ENCODE measurements at places on chromosomes 5 and 9.

DNA sequence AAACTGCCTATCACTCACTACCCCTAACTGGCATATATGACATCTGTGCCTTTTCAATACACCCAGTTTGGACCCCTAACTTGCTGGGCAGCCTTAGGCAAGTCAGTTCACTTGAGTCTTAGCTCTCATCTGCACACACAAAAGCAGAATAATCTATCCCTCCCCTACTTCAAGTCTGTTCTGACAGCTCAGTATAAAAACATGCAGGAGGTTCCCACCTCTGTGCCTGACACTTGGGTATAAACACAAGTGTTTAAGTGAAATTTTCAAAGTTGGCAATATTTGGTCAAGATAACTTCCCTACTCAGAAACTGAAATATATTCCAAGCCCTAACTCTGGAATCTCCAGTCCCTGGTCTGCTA, 12.6 kb downstream of the HNRNPH1 start:
- no peak for DNase-seq

- no peak for DNase-seq
These were observed 155.8 kb upstream of the SMIM23 start for GRCh38 chr5:171629628-171630349.

DNA sequence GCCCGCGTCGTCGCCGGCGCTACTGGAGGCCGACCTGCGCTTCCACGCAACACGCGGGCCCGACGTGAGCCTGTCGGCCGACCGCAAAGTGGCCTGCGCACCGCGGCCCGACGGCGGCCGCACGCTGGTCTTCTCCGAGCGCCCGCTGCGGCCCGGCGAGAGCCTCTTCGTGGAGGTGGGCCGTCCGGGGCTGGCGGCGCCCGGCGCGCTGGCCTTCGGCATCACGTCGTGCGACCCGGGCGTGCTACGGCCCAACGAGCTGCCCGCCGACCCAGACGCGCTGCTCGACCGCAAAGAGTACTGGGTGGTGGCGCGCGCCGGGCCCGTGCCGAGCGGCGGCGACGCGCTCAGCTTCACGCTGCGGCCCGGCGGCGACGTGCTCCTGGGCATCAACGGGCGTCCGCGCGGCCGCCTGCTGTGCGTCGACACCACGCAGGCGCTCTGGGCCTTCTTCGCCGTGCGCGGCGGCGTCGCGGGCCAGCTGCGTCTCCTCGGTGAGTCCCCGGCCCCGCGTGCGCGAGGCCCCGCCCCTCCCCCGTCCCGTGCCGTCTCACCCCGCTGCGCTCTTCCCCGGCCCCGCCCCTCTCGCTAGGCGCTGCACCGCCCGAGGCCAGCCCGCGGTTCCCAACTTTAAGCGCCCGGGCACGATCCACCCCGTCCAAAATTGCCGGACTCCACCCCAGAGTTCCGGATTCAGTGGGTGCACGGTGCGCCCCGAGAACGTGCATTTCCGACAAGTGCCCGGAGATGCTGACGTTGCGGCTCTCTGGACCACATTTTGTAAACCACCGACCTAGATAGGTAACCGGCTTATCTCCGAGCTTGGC, 42.8 kb downstream of the NEURL1B start:
- DNase-seq = peak; percentile 75

- DNase-seq = no peak
These were observed 537.7 kb upstream of the NMUR2 start for GRCh38 chr5:152942633-152943336.

GRCh38 chr9:73579823-73580222, 428.2 kb downstream of the ANXA1 start:
- DNase-seq = no peak

- DNase-seq = no peak
These were observed 27.1 kb downstream of the ZDHHC11B start for GRCh38 chr5:757346-757930.

DNA sequence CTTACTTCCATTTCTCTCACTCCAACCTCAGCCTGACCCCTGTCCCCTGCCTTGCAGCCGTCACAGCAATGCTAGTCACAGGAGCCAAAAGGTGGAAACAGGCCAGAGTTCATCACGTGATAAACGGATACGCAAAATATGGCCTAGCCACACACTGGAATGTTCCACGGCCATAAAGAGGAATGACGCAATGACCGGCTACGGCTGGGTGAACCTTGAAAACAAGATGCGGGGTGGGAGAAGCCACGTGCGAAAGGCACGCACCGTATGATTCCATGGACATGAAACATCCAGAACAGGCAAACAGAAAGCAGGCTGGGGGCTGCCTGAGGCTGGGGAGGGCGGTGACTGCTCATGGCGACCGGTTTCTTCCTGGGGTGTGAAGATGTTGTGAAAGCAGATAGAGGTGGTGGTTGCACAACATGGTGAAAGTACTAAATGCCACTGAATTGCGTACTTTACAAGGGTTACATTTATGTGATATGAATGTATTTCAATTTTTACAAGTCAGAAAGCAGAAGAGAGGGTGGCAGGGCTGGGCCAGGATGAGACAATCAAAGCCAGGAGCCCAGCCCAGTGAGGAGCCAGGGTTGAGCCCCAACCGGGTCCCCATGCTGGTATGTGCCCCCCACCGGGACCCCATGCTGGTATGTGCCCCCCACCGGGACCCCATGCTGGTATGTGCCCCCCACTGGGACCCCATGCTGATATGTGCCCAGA, 117.8 kb upstream of the SARDH start:
- DNase-seq = no peak

DNA sequence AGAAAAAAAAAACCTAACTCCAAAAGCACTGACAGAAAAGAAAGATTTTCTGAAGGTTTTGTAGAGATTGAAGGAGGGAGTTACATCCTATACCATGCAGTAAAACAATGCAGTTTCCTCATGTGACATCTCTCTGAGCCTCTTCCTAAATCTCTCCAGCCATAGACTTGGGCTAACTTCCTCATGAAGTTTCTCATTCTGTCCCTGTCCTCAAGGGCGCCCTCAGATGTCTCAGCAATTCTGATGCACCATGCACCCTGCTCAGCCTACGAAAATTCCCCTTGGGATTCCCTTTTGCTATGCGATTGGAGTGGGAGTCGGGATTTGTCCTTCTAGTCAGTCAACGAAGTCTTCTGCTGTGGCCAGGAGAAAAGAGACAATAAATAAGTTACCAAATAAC, 68.9 kb downstream of the FAT2 start:
- no peak for DNase-seq

- DNase-seq = no peak
These were observed 7.6 kb downstream of the SLC1A1 start for GRCh38 chr9:4497855-4498254.

- DNase-seq = no peak
These were observed 10.6 kb upstream of the SLC25A48 start for GRCh38 chr5:135823881-135824280.

DNA sequence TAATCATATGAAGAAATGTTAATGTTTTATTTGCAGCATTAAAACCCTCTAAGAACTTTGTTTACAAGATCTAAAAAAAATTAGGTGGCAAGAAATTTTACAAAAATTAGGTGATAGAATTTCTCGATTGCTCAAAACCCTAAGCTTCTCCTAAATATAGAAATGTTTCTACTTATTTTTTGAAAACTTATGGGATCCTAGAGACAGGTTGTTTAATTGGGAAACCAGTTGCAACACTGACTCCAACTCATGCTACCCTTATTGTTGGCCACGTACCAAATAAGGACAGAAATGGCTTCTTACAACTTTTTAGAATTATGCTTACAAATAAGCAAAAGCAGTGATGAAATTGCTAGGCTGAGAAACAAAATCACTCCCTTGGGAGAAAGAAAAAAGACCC, 531.1 kb downstream of the PDE4D start:
- DNase-seq = no peak

DNA sequence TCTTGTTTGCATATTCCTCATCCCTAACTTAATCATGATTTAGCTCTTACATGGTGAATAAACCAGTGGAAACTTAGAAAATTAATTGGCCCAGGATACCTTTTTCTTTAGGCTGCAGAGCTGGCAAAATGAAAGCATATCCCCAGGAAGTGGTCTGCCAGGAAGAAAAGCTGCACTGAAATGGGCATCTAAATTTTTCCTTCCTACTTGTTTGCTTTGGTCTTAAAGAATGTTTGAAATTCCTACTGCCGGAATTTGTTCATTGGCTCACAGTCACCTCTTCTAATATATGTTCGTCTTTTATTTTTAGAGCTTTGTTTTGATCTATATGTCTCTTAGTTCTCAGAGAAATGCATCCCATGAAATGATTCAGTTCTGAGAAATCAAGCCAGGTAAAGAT, 113.2 kb upstream of the ELL2 start:
- no peak for DNase-seq

DNA sequence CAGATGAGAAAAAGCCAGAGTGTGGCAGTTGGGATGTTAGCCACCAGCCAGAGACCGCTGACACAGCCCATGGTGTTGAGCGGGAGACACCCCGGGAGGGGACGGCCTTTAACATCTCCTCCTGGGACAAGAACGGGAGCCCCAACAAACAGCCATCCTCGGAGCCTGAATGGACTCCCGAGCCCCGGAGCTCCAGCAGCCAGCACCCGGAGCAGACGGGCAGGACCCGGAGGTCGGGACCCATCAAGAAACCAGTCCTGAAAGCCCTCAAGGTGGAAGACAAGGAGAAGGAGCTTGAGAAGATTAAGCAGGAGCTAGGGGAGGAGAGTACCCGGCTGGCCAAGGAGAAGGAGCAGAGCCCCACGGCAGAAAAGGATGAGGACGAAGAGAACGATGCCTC, 28.0 kb upstream of the POMT1 start:
- no peak for DNase-seq

DNA sequence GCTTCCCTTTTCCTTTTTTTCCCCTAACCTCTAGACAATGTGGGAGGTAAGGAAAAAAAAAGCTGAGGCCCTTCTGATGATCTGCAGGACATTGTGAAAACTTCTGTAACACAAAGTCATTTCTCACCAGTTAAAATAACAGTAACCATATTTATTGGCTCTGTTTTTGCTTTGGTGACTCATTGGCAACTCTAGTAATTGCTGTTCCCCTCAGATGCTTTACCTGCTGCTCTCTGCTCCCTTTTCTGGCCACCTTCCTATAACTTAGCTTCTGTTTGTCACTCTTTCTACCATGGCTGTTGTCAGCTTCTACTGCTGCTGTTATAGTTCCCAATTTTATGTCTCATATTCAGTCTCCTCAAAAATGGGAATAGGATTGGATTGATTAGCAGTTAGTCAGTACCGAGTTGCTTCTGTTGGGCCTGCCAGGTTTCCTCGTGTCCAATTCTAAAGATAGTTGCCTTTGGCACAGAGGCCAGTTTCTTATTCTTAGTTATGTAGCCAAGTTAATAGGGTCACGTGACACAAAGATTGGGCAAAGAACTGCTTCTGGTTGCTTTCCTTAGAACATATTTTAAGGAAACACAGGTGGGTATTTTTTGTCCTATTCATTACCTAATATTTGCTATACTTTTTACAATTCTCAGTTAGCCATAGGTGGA, 16.8 kb downstream of the SCAMP1 start:
- no peak for DNase-seq

GRCh38 chr5:83000428-83000827, 76.8 kb downstream of the TMEM167A start:
- DNase-seq = no peak

DNA sequence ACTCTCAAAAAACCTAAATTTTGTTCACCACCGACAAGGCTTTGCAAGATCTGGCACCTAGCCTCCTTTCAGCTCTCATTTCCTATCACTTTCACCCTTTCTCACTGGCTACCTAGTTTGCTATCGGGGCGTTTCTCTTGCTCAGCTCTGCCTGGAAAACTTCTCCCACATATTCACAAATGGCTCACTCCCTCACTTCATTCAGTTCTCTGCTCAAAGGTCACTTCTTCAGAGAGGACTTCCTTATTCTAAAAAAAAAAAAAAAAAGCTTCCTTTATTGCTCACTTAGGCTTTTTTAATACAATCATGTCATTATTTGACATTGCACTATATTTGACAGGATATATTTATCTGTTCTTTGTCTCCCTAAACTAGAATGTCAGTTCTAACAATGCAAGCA, 2.1 kb upstream of the SLC25A46 start:
- DNase-seq = no peak

GRCh38 chr9:89374176-89374575, 55.9 kb downstream of the SECISBP2 start:
- DNase-seq = no peak

- peak; percentile 17 for DNase-seq
These were observed 46.3 kb downstream of the PTCD2 start for GRCh38 chr5:72366324-72366976.

DNA sequence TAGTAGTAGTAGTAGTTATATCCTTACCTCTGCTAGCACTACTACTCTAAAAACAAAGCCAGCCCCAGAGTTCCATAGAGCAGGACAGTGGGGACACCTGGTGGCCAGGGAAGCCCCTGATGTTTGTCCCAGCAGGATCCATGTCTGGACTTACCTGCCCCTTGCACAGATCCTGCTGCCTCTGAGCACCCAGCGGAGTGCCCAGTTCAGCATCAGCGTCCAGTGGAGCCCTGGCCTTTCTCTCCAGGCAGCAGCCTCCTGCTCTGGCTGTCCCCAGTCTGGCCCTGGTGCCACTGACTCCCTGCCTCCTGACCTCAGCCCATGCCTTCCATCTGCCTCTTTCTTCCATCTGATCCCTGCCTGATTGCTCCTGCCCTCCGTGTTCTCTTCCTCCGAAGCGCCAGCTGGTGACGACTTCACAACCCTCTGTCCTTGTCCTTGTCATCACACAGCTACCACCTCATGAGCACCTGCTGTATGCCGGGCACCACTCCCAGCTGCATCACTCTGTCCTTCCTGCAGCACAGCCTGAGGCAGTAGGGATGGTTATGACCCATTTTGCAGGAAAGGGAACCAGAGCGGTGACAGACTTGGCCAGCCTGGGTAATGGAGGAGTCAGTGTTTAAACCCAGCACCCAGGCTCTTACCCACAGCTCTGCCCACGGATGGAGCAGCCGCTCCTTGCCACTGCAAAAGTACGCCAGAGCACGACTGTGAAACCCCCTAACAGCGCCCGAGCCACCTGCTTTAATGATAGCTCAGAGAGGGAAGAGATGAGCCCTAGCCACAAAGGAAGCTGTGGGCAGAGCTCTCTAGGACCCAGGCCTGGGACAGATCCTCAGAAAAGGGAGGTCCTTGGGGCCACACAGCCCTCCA, 11.5 kb downstream of the SARDH start:
- DNase-seq = peak; percentile 71

DNA sequence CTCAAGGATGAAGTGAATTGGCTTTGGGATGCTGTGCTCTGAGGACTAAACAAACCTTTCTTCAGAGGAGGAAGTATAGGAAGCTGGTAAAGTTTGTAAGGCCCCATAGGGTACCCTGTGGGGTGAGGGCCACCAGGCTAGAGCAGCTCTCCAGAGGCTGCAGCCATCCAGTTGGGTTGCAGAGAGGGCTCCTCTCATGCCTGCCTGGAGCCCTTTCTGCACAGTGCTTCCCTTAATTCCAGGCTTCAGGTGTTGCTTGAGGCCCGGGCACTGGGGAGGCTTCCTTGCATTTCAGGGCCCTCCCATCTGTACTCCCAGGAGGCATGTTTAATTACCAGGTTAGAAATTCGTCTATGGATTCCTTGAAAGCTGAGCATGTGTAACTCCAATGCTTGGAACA, 95.3 kb upstream of the FSTL4 start:
- DNase-seq = no peak

DNA sequence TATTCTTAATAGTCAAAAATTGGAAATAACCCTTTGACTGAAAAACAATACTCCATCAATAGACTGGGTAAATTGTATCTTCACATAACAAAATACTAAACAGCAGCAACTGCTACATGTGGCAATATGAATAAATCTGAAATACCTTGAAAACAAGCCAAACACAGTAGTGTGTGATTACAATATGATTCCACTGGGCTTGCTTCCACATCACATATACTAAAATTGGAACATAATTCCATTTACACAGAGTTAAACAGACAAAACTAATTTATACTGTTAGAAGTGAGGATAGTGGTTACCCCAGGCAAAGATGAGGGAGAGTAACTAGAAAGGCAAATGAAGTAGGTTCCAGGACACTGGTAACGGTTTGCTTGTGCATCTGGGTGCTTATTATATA, 20.4 kb downstream of the FNIP1 start:
- no peak for DNase-seq
